ENCODE measurements at places on chromosomes 7 and 10.

- no peak for DNase-seq
Observed at GRCh38 chr7:98116656-98117461, 10.2 kb downstream of the LMTK2 start.

- no peak for DNase-seq
Observed at GRCh38 chr7:149310113-149310836, 48.3 kb downstream of the ZNF783 start.

DNA sequence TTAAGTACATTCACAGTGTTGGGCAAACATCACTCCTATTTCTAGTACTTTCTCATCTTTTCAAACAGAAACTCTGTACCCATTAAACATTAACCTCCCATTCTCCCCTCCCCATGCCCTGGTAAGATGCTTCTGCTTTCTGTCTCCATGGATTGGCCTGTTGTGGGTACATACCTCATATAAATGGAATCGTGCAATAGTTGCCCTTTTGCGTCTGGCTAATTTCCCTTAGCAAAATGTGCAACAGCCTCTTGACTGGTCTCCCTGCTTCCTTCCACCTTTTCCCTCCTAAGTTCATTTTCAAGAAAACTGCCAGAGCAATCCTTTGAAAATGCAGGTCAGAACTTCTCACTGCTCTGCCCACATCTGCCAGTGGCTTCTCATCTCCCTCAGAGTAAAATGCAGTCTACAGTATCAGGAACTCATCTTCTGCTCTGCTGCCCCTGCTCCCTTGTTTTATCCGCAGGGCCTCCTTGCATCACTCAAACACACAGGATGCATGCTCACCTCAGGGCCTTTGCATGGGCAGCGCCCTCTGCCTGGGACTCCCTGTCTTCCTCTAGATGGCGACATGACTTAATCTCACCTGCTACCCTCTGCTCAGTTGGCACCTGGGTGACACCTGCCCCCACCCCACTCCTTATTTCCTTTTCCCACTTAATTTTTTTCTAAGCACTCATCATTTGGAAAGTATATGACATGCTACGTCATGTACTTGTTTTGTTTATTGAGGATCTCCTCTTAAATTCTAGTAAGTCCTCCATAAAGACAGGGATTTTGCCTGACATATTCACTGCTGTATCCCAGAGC, 44.3 kb upstream of the ECHDC3 start:
- no peak for DNase-seq

GRCh38 chr10:119006451-119007210, 22.9 kb upstream of the NANOS1 start:
- no peak for DNase-seq

GRCh38 chr10:59106441-59106840, 70.0 kb upstream of the PHYHIPL start:
- no peak for DNase-seq

DNA sequence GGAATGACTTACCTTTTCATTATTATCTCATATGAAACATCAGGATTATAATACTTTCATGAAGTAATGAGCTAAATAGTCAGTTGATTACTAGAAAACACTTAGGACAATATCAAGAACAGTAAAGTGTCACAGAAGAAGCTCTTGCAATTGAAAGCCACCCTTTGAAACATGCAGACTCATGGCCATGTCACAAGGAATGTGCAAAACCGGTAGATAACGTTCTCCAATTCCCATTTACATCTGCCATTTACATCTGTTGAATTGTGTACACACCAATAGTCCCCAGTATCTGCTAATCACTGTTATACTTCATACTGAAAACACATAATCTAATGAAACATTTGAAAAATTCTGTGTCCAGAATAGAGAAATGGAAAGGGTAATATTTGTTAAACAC, 237.5 kb downstream of the CREB5 start:
- no peak for DNase-seq

DNA sequence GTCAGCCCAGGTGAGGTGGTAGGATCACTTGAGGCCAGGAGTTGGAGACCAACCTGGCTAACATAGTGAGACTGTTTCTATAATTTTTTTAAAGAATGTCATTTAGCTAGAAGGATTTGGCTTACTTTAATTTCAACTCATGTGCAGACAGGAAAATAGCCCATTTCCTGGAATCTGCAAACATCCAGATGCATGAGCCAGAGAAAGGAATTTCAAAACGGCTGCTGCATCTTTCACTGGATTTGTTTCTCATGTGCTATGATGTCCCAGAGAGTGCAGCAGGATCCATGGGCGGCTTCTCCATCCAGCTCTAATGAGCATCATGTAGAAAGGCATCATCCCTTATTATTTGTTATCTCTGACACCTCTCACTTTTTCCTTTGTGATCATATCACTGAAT, 149.3 kb downstream of the GALNT17 start:
- DNase-seq = no peak

GRCh38 chr10:11357439-11357838, 254.0 kb downstream of the USP6NL start:
- DNase-seq = no peak

- no peak for DNase-seq
Observed at GRCh38 chr10:105070952-105071351, 429.9 kb downstream of the SORCS3 start.

- DNase-seq = peak; percentile 48
Observed at GRCh38 chr7:43583424-43584194, 701 bp downstream of the STK17A start.

DNA sequence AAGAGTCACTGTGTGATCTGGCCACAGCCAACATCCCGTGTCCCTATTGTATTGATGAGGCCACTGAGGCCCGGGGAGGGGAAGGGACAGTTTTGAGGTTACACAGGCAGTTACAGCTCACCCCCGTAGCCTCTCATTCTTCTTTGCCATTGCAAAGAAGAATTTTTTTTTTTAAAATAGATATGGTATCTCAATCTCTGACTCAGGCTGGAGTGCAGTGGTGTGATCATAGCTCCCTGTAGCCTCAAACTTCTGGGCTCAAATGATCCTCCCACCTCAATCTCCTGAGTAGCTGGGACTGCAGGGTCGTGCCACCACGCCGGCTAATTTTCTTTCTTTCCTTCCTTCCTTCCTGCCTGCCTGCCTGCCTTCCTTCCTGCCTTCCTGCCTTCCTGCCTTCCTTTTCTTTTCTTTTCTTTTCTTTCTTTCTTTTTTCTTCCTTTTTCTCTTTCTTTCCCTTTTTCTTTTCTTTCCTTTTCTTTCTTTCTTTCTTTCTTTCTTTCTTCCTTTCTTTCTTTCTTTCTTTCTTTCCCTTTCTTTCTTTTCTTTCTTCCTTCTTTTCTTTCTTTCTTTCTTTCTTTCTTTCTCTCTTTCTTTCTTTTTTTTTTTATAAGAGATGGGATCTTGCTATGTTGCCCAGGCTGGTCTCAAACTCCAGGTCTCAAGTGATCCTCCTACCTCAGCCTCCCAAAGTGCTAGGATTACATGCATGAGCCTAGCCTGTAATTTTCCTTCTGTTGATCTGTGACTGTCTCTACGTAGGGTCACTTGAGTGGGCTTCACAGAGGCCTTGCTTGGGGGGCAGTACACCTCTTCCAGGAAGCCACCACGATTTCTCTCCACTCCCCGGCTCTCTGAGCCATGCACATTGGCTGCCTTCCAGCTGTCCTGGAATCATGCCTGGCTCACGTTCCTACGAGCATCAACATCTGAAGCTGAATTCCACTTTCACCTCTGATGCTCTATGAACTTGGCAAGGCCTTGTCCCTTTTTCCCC, 31.3 kb downstream of the TMEM270 start:
- DNase-seq = no peak

GRCh38 chr10:18140957-18141845, 977 bp downstream of the CACNB2 start:
- DNase-seq = no peak

DNA sequence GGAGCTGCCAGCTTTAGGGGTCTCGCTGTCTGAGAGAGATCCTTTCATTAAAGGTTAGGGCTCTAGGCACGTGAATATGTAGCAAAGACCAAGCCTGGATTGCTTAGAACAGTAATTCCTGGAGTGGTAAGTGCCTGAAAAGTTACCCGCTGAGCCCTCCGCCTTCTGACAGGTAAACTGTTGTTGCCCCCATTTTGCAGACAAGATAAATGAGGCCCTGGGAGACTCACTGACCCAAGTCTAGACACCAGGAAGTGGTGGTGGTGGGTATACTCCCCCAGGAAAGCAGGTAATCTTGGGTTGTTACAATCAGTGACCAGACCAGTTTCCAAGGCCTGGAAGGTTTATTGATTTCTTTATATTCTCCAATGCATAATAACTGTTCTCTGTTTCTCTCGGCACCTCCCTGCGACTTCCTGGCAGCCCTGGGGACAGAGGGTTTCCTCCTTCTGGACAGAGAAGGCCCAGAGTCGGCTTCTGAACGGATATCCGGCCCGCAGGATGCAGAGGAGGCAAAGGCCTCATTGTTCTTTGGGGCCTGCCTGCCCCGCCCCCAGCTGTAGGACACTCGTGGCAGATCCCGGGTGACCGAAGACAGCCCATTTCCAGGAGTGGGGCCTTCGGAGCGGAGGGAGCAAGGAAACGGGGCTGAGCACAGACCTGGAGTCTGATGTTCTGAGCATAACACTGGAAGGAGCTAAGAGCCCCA, 1.3 kb upstream of the GRK5 start:
- peak; percentile 27 for DNase-seq

DNA sequence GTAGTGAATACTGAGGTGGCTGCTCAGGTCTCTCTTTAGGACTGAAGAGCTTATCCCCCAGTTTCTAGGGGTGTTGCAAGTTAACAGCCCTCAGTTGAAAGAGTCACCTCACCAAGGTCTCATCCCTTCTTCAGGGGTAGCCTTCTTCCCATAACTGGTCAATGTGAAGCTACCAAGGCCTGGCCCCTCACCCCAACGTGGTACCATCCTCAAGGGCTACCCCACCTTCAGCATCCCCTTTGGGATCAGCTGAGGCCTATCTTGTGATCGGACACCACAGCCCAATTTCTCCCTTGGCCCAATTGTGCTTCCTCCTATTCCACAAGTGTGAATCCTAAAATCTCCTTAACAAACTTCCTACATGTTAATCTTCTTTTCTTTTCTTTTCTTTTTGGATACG, 289.5 kb upstream of the MKLN1 start:
- no peak for DNase-seq

- no peak for DNase-seq
Observed at GRCh38 chr7:30698481-30698880, 16.2 kb upstream of the CRHR2 start.

DNA sequence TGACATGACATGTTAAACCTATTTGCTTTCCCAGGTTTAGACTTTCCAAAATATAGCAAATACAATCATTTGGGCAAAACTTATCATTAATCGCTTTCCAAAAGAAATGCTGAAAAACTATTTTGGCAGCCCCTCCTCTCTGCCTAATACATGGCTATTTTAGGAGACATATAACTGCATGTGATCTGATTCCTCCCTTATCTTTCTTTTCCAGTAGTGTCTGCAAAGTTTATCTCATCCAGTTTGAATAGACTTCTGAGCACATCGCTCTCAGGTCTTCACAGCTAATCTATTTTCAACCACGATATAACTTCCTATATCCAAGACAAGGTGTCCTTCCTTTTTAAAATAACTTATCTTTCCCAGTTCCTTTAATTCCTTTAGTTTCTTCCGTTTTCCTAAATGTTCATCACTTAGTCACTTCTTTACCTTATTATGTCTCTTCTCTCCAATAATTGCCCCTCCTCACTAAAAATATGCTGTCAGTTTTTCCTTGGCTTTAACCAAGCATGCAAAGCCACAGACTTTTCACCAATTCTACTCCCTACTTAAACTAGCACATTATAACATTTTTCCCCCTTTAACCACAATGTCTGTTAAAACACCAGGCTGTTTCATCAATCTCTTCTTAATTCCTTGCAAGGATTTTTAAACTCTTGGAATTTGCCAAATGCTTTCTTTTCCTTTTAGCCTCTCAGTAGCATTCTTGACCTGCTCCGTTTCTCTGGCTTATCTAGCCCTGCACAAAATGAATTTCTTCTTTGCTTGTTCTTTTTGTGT, 24.4 kb downstream of the GNG11 start:
- no peak for DNase-seq

- DNase-seq = no peak
Observed at GRCh38 chr10:26861205-26861998, 644 bp upstream of the ABI1 start.

DNA sequence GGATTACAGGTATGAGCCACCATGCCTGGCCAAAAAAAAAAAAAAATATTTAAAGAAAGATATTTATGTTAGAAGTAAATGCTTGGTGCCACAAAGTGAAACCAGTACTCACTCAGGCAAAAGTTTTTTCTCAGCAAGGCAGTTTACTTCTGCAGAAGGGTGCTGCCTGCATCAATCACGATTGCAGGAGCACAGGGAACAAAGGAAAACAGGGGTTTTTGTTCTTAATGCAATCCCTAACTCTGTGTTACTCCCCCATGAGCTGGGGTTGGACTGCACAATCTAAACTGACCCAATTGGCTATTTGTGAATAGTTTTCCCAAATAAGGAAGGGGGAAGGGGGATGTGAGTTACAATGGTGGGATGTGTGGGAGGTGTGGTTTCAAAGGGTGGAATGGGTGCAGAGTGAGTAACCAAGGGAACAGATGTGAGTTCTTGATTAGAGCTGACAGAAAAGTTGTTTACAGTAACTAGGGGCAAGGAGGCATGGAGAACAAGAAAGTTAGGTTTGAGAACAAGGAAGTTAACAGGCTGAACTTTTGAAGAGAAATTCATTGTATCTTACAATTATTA, 255.4 kb downstream of the TYW1 start:
- DNase-seq = no peak

DNA sequence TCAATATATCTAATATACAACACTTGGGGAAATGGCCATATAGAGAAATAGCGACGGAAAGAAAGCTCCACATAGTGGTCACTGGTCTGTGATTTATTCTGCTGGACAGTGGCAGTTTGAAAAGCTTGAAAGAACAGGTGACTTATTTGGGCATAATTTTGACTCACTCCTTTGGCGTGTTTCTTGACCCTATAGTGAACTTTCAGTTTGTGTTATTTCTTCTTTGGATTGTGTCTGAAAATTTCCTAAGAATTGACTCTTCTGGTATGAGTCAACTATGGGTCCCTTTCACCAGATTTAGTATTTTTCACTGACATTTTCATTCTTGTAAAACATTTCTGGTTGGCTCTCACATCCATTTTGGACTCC, 25.8 kb upstream of the IMMP2L start:
- no peak for DNase-seq

- DNase-seq = no peak
Observed at GRCh38 chr10:116683166-116683565, 59.2 kb downstream of the HSPA12A start.

DNA sequence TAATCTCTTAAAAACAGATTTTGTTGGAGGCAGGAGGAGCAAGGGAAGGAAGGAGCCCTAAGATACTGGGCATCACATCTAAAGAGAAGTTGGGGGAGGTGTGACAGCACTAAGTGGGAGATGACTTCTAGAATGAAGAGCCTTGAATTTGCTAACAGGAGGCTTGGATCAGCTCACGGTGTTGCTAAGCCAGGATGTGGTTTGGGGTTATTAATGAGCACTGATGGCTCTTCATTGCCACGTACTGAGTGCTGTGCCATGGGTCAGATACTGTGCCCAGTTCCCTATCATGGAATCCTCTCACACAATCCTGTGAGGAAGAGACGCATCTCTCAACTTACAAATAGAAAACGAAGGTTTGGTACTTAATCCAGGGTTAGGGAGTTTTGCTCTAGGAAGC, 78.5 kb downstream of the C7orf25 start:
- no peak for DNase-seq
